ENCODE measurements at places on chromosomes 4 and X.

- DNase-seq = no peak
Observed at GRCh38 chr4:174628191-174628590, 105.9 kb upstream of the HPGD start.

DNA sequence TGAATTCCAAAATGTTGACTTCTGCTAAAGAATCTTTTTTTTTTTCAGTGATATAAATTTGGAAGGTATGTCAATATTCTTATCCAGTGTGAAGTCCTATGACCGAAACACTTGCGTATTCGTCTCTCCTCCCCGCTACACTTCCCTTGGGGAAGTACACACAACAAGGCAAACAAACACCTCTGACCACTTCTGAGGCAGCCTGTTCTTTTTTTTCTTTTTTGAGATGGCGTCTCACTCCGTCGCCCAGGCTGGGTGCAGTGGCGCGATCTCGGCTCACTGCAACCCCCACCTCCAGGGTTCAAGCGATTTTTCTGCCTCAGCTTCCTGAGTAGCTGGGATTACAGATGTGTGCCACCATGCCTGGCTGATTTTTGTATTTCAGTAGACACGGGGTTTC lies 78.1 kb upstream of the DHRSX start:
- DNase-seq = no peak

GRCh38 chrX:151596282-151596681 lies 32.8 kb downstream of the PASD1 start:
- DNase-seq = no peak

DNA sequence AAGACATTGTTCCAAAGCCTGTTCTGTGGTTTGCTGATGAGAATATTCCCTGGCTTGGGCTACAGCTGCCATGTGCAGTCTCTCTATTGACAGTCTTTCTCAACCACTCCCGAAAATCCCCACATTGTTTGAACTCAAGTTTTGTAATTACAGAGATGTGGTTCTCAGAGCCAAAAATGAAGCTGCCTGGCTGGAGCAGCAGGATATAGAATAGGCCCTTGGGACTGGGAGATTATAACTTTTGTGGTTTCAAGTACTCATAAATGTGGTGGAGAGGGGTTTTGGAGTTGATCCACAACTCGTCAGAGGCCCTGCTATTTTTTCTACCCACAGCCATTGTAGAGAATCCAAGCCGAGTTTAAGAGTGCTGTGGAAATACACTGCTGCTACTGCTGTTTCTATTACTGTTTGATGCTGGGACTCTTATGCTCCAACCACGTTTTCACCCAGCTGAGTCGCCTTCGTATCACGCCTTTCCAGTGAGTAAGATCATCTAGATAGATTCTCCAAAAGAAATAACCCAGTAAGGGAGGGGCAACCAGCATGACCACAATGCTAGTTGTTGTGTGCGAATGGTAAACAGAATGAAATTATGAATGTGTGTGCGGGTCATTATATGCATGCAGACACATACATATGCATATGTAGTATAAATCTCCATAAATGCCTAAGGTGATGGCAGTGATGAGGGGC lies 57.1 kb upstream of the ATXN3L start:
- peak; percentile 12 for DNase-seq

DNA sequence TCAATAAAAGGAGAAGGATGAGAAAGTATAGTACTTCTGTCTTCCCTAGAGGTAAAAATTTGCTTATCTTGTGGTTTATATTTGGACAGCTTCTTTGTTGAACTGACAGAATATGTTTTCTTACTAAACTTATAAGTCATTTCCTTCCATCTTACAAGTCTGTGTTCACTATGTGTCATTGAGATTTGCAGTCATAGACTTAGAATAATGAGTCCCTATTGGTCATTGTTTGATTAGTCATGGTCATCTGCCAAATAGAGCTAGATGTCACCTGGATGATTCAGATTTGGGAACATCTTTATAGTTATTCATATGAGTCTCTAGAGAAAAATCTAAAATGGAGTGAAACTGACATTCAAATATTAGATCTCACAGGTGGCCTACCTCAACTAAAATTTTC lies 51.5 kb downstream of the SPATA18 start:
- DNase-seq = no peak

DNA sequence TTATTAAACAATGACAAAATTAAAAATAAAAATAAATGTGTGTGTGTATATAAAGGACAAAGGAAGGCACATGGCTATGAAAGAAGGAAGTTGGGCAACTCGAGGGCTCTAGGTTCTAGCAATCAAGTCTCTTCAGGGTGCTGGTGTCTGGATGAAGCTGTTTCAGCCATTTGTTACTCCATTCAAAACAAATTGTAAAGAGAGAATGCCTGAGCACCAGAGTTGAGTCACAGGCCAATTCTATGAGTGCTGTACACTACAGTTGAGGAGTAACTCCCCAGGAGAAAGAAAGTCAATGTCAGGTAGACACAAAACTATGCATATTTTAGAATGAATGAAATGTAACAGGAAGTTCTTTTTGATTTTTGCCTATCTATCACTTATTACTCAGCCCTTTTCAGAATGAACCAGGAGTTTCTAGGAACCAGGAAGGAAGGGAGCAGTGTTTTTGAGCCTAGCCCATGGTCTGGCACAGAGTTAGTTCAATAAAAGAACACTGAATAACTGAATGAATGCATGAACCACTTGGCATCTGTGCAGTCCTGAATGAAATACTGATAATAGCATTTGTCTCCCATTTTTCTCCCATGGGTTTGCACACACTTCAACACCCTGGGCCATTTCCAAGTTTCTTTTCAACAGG lies 151.7 kb upstream of the CPEB2 start:
- no peak for DNase-seq

- DNase-seq = no peak
Observed at GRCh38 chr4:73609706-73610105, 10.5 kb downstream of the RASSF6 start.

- DNase-seq = no peak
Observed at GRCh38 chrX:22575161-22575845, 302.6 kb downstream of the CBLL2 start.

DNA sequence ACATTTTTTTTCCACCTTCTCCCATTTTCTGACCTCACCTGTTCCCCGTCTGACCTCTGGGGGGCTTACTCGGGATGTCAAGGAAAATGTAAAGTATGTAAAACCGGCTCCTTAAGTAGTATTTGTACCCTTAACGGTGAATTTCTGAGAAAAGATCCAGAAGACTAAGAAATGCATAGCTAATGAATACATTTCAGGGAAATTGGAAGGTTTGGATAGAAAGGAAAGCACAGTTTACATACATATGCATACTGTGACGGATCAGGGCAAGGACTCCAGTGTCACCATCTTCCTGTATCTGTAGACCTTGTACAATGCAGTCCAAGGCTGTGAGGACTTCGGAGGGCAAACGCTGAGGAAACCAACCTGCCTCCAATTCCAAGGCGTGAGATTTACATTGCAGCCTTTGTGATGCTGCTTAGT lies 2185.9 kb upstream of the TENM3 start:
- no peak for DNase-seq

GRCh38 chr4:62495032-62495431 lies 1294.9 kb downstream of the ADGRL3 start:
- no peak for DNase-seq

- DNase-seq = no peak
Observed at GRCh38 chr4:15874671-15875070, 63.9 kb downstream of the FGFBP1 start.

DNA sequence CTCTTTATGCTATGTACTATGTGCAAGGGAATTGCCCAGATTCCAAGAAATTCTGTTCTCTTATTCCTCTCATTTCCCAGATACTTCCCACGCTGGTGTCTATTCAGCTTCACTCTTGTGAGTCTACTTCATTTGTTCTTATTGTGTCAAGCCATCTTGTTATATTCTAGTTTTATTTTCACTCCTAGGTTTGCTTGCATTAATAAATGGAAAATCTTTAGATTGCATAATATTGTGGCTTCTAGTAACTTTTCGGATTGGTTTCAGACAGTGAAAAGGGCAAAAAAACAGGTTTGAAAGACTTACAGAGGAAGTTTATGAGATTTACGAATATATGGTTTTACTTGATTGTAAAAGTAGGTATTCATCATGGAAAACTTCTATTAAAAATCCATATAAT lies 128.4 kb downstream of the BTC start:
- DNase-seq = no peak

DNA sequence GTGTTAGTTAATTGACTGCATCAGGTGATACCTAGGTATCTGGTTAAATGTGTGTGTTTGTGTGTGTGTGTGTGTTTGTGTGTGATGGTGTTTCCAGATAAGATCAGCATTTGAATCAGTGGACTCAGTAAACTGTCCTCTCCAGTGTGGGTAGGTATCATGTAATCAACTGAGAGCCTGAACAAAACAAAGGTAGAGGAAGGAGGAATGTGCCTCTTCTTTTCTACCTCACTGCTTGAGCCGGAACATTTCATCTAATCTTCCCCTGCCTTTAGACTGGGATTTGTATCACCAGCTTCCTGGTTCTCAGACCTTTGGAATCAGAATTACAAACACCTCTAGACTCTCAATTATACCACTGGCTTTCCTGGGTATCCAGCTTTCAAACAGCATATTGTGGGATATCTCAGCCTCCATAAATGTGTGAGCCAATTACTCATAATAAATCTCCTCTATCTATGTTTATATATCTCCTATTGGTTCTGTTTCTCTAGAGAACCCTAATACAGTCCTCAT lies 120.5 kb downstream of the TBCK start:
- no peak for DNase-seq

DNA sequence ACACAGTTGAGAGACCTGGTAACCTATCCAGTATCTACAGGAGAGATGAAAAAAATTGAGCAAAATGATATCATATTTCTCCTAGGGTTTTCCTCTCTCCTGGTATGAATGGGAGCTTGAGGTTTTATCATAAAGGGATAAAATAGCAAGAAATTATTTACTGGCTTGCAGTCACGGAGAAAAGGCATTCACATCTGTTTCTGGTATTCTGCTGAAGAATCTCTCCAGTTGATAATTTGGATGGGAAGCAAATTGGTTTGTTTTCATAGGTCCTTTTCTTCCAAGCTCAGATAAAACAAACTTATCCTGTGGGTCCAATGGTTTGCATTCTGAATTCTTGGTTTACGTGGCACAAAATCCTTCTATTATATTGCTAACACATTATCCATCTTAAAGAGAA lies 83.1 kb upstream of the GYPA start:
- no peak for DNase-seq

- no peak for DNase-seq
Observed at GRCh38 chrX:22430701-22431100, 158.0 kb downstream of the CBLL2 start.

DNA sequence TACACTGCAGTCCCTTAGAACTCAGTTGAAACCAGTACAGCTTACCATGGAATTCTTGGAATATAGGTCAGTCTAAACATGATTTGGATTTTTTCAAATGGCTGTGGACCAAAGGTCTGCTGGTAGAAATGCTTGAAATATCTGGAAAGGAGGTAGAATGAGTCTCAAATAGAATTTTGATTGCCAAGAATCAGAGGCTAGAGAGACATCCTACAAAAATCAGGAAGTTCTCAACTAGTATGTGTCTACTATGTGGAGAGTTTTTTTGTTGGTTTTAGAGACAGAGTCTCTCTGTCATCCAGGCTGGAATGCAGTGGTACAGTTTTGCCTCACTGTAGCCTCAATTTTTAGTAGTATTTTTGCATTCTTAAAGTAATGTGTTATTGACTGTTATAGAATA lies 53.6 kb downstream of the PAQR3 start:
- no peak for DNase-seq

DNA sequence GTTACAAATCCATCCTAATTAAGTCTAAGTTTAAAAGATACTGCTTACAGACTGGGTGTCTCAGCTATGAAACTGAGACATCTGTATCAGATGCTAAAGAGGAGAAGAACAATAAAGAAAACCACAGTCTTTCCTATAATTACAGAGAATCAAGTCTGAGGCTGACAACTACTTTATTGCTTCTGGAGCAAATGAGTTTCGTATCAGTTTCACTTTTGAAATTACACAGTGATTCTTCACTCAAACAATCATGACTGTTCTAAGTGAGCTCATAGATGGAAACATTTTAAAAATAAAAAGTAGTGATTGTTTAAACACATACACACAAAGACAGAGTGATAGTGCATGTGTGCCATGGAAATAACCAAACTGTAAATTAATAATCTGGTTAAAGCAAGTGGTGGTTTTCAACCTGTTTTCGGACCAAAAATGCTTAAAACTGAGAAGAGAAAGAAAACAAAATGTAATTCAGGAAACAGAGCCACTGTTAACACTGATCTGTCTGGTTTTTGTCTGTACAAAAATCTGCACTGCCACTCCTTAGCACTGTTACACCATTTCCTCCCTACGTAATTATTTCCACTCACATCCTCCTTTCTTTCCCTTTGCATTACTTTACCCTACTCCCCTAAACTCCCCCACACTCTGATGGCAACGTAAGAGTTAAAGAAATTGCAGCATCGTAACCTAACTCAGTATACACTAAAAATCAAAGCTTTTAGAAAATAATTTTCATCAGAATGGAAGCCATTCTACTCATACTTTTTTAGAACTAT lies 12.5 kb downstream of the RFC1 start:
- DNase-seq = peak; percentile 52

- no peak for DNase-seq
Observed at GRCh38 chrX:150759568-150760416, 66.6 kb downstream of the MTMR1 start.

DNA sequence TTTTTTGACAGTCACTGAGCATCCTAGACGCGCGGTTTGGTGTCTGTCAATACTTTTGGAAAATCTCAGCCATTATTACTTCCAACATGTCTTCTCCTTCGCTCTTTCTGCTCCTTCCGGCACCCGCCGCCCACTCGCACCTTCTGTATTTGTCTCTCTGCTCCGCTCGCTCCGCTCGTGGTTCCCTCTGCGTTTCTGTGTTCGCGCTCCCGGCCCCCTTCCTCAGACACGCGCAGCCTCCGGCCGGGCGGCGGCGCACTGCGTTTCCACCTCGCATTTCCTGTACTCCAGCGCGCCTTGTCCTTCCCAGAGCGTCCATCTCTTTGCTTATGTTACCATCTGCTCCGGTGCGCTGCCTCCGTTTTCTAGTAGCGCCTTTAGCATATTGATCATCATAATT lies 21.1 kb downstream of the PDE6B start:
- DNase-seq = peak; percentile 9

- no peak for DNase-seq
Observed at GRCh38 chr4:82005158-82005557, 368.6 kb downstream of the HNRNPD start.

GRCh38 chrX:120358737-120359456 lies 3.0 kb upstream of the ATP1B4 start:
- no peak for DNase-seq

DNA sequence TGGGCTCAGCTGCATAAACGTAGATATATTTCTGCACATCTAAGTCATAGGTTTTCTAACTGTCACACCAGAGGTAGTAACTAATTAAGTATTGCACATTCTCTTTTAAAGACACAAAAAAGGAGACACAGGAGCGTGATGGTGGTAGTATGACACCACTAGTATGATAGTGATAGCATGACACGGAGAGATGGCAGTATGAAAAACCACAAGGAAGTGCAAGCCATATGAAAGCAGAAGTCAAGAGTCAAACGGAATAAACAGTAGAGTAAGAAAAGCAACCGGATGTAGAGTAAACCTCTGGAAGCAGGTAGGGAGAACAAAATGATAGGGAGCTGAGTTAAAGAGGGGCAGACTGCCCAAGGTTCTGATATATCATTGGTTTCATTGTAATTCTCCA lies 382.2 kb upstream of the INTU start:
- DNase-seq = no peak
